ENCODE measurements at places on chromosomes 7 and 10. TPM values are rescaled to one million over a fixed set of nuclear protein-coding genes. Genes with fewer than 3 reads are reported as not detected.

Gene SLC26A4
- total RNA-seq, result 0.10 TPM

Gene TRIM74
- total RNA-seq, result 0.55 TPM

Gene HOXA3
- total RNA-seq, result 5.6 TPM

Gene URGCP
- 27.8 TPM for total RNA-seq

Gene HMX3
- not detected for total RNA-seq

Gene TEX47
- not detected for total RNA-seq

Gene TSPAN12
- total RNA-seq, result 0.79 TPM

Gene POU6F2
- not detected for total RNA-seq

Gene SPDYE18
- not detected for total RNA-seq

Gene WIPF3
- total RNA-seq, result 0.55 TPM

Gene NCF1
- total RNA-seq, result 0.17 TPM

Gene IFIT3
- total RNA-seq, result 4.5 TPM

Gene ARHGEF35
- total RNA-seq, result 0.39 TPM

Gene AKR1D1
- total RNA-seq, result not detected

Gene UCN3
- not detected for total RNA-seq

Gene CDH23
- total RNA-seq, result 1.9 TPM

Gene ITIH5
- 0.20 TPM for total RNA-seq

Measured in A549 treated with Hydrocortisone at 1 μM for 4 hours (cell line).